MV-4-11 (cell line): ENCODE measurements at places on chromosomes 7 and 10.

DNA sequence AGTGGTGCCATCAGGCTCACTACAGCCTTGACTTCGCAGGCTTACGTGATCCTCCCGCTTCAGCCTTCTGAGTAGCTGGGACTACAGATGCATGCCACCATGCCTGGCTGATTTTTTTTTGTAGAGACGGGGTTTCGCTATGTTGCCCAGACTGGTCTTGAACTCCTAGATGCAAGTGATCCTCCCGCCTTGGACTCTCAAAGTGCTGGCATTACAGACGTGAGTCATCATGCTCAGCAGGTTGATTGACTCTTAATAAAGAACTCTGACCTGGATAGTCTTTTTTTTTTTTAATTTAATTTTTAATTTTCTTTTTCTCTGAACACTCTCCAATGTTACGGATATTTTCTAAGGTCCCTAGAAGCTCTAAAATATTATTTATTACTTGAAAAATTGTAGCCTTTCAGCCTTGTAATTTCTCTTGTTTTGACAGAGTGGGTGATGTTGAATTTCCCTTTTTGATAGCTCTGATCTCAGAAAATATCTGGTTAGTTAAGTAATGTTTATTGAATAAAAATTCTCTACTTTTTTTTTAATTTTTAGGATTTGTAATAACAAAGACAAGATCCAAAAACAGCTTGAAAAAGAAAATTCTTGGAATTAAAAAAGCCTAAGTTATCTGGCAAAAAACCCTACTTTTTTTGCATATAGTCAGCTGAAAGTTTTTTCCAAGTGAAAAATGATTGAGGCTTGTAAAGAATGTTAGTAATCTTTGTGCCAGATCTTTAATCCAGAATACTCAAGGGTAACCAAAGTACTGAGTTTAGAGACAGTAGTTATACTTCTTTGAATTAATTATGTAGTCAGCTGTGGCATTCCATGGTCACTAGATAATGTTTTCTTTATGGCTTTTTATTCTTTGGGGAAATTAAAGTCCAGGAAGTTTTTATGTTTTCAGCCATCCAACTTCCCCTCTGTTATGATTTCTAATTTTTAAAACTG is 26.7 kb downstream of the TBC1D12 start:
- no peak for DNase-seq

GRCh38 chr10:115129752-115130151 is 36.6 kb downstream of the ATRNL1 start:
- DNase-seq = peak; percentile 23

- DNase-seq = no peak
Measured at GRCh38 chr10:9921544-9921943, 1096.1 kb upstream of the CELF2 start.

GRCh38 chr10:25952857-25953256 is 18.8 kb downstream of the MYO3A start:
- DNase-seq = no peak

DNA sequence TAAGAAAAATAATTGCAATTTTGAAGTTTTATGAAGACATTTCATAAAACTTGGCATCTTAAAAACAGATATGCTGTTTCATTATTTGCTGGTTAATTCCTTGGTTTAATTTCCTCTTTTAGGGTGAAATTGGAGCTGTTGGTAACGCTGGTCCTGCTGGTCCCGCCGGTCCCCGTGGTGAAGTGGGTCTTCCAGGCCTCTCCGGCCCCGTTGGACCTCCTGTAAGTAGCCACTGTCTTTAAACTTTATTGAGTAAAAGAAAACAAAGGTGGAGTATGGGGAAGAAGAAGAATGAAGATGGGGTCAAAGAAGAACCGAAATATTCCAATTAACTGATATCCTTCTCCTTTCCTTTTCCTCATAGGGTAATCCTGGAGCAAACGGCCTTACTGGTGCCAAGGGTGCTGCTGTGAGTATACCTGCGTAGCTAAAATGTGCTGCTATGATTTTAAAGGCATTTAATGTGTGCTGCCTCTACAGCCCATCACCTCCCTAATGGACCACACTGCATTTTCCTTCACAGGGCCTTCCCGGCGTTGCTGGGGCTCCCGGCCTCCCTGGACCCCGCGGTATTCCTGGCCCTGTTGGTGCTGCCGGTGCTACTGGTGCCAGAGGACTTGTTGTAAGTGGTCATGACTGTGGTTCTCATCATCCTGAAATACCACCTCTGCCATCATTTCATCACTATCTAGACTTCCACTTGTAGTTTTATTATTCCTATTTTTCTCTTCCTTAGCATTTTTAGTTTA is 14.7 kb downstream of the COL1A2 start:
- no peak for DNase-seq

GRCh38 chr10:14971867-14972448 is 12.8 kb downstream of the MEIG1 start:
- DNase-seq = peak; percentile 33

- DNase-seq = no peak
Measured at GRCh38 chr7:46539892-46540483, 618.9 kb upstream of the IGFBP3 start.

GRCh38 chr7:155531681-155532080 is 14.7 kb downstream of the CNPY1 start:
- DNase-seq = no peak

DNA sequence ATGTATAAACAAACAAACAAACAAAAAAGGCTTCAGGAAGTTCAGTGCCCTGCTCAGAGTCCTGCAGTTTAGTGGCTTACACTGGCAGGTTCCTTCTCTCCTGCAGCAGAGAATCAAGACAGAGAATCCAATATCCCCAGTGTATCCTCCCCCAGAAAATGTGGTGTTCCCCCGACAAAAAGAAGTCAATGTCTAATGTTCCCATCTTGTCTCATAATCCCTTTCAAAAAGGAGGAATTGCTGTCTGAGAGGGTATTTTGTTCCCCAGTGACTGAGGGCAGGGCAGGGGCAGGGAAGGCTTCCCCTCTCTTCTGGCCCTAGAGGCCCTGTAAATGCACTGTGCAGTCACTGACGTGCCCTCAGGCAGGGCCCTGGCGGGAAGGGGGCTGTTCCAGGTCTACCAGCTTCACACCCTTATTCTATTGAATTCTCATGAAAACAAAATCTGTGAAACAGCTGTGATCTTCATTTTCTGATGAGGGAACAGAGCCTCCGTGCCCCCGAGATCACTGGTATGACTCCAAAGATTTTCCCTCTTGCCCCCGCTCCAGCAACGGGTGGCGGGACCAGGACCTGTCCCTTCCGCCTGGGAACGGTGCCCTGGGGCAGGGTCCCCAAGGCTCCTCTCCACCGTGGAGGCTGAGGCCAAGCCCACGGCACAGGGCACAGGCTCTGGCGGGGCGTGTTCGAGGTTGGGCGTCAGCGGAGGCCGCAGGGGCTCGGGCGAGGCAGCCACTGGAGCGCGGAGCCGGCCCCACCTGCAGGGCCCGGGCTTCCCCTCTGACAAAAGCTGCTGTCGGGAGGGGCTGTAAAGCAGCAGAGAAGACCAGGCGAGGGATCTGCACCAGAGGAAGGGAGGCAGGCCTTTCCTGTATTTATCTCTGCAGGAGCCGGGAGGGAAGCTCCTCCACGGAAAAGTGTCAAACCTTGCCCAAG is 13.4 kb upstream of the WDFY4 start:
- DNase-seq = no peak

DNA sequence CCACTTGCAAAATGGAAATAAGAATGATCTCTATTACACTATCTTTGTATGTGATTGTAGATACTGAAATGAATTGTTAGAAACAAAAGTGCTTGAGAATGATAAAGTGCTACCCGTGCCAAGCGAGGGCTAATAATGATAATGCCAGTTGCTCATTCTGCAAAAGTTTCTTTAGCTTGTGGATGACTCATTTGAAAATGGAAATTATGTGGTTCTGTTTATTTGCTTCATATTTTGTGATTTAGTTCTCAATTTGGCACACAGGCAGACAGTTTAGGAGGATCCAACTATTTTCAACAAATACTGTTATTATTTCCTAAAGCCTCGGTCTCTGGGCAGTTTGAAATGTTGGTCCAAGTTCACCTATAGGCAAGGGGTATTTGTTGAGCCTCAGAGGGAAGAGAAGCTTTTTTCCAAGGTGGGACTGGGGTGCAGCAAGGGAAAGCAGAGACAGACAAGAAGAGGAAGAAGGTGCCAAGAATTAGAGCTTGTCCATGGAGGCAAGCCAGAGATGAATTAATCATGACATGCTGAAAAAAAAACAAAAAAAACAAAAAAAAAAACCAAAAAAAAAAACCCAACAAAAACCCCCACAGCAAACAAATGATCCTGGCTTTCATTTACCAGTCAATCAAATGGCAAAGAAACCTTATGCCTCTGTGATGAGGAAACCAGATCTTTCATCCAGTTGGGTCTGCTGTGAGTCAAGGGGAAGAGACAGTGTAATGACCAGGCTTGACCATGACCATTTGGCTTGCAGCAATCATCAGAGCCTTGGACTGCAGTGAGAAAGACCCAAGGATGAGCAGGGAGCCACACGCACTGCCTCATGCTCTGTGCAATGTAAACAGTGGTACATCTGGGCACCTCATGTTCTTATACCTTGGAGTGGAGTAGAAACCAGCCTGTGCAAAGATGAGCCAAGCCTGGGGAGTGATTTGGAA is 285.0 kb upstream of the HABP2 start:
- DNase-seq = no peak

DNA sequence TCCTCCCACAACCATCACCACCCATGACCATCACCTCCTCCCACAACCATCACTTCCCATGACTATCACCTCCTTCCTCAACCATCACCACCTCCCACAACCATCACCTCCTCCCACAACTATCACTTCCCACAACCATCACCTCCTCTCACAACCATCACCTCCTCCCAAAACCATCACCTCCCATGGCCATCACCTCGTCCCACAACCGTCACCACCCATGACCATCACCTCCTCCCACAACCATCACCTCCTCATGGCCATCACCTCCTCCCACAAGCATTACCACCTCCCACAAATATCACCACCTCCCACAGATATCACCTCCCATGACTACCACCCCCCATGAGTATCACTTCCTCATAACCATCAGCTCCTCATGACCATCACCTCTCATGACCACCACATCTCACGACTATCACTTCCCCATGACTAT is 52.2 kb downstream of the PDGFA start:
- DNase-seq = peak; percentile 80

DNA sequence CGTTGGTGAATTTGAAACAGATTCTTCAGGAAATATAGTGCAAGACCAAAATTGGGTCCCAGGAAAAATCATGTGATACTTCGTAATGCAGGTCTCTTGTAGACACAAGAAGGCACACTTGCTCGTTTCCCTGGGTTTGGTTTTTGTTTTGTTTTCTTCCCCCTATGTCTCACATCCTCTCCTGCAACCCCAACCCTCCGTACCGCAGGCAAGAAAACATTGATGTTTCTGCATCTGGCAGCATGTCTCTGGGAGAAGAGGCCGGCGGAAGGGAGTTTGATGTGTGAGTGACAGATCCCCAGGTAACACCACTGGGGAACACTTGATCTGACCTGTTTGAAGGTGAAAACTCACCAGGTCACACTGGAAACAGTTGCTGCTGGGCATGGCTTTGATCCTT is 718.5 kb downstream of the AUTS2 start:
- no peak for DNase-seq

- no peak for DNase-seq
Measured at GRCh38 chr7:122055073-122055472, 89.0 kb downstream of the AASS start.

- DNase-seq = peak; percentile 46
Measured at GRCh38 chr7:77455321-77455720, 39.2 kb upstream of the GSAP start.

DNA sequence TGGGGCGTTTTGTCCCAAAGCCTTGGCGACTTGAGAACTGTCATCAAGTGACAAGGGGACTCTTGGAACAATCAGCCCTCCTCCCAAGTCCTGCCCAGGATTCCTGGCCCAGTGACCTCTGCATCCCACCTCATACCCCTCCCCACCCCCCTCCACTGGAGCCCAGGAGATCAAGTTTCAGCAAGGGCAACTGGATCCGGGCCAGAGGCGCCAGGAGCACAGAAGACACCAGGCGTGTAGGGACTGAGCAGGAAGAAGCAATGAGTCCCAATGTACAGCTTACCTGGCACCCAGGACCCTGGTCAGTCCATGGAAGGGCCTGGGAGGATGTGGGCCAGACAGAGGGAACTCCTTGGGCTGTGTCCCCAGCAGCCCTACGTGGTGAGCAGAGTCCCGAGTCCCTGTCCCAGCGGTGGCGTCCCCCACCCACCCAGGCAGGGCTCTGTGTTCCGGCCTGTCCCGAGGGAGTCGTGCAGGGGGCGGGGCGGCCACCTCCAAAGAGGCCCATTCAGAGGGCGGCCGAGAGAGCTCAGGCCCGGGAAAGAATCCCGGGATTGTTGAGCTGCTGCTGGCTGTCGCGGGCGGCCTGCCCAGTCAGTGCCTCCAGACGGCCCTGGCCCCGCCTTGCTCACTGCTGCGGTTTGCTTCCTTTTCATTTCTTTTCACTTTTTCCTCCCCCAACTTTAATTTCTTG is 254.1 kb downstream of the TNS3 start:
- DNase-seq = no peak
